ENCODE measurements at places on chromosomes 13 and 19. TPM values are rescaled to one million over a fixed set of nuclear protein-coding genes. Genes with fewer than 3 reads are reported as not detected.

Gene TTYH1
- total RNA-seq: not detected

Gene SH2D3A
- not detected for total RNA-seq

Gene BEST2
- not detected for total RNA-seq

Gene CARM1
- 51.1 TPM for total RNA-seq

Gene PLK5
- not detected for total RNA-seq

Gene KIR2DL4
- total RNA-seq: not detected

Gene CEACAM3
- total RNA-seq: not detected

Gene FLT1
- total RNA-seq: 268 TPM

Gene SHANK1
- 2.9 TPM for total RNA-seq

Gene CD209
- total RNA-seq: not detected

Measured in thoracic aorta endothelial cell (primary cell).